ENCODE measurements at places on chromosomes 3 and 15.
A peak's percentile ranks its signal among the peaks of the same experiment; 100 is the strongest.

DNA sequence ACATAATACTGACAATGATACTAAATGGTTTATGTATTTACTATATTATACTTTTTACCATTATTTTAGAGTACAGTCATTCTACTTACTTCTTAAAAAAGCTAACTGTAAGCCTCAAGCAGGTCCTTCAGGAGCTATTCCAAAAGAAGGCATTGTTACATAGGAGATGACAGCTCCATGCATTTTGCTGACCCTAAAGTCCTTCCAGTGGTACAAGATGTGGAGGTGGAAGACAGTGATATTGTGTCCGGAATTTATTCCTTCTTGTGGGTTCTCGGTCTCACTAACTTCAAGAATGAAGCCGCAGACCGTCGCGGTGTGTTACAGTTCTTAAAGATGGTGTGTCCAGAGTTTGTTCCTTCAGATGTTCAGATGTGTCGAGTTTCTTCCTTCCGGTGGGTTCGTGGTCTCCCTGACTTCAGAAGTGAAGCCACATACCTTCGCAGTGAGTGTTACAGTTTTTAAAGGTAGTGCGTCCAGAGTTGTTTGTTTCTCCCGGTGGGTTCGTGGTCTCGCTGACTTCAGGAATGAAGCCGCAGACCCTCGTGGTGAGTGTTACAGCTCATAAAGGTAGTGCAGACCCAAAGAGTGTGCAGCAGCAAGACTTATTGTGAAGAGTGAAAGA, 20.9 kb downstream of the AVEN start:
- DNase-seq = peak; percentile 6

DNA sequence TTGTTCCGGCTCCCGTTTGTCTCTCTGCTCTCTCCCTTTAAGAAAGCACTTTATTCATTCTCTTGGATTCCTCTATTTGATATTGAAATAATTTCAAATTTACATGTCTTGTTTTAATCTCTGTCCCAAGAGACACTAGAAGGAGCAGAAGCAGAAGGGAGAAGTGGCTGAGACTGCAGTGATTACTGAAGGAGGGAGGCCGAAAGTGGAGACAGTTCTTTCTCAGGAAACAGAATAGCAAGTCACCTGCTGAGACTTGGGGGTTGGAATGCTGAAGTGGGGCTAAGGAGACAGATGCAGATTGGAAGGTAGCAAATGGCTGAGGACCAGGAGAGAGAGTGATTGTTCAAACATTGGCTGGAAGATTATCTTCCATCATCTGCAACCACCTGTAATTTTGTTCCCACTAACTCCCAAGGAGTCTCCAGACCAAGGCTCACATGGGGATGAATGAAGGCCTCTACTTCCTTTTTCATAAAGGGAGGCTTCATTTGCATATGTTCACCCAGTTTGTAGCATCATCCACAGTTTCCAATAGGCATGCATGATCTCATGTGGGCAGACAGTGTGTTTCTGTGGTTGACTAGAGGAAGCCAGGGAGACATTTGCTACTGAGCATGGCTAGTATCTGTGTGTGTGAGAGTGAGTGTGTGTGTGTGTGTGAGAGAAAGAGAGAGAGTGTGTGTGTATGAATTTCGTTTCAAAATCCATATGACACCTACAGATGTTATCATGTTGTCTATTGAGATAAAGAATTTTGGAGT, 24.0 kb downstream of the LTF start:
- DNase-seq = peak; percentile 28

- no peak for DNase-seq
Measured at GRCh38 chr3:39641274-39641673, 168.1 kb upstream of the MYRIP start.

- DNase-seq = no peak
Measured at GRCh38 chr3:32954506-32954905, 3.1 kb downstream of the CCR4 start.

GRCh38 chr15:43544266-43544665, 26.9 kb downstream of the MAP1A start:
- DNase-seq = no peak

- DNase-seq = no peak
Measured at GRCh38 chr15:47711655-47712054, 5.7 kb upstream of the SEMA6D start.

DNA sequence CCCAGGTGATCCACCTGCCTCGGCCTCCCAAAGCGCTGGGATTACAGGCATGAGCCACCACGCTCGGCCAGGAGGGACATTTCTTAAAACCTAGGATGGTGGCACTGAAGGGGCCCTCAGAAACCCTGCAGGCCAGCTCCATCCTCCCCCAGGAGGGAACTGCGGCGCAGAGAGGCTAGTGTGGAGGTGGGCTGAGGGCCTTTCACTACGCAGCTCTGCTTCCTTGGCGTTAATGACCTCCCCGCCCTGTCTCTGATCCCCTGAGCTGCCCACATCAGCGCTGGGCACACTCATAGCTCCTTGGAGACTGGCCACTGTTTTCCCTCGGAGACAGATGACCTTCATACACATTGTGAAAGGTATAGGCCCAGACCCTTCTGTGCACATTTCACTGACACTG, 46.2 kb upstream of the MAGEF1 start:
- DNase-seq = no peak

DNA sequence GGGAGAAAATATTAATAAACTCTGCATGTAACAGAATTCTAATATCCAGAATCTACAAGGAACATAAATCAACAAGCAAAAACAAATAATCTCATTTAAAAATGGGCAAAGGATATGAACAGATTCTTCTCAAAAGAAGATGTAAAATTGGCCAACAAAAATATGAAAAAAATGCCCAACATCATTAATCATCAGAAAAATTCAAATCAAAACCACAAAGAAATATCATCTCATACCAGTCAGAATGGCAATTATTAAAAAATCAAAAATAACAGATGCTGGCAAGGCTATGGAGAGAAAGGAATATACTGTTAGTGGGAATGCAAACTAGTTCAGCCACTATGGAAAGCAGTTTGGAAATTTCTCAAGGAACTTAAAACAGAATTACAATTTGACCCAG, 150.7 kb upstream of the TRIM42 start:
- no peak for DNase-seq

DNA sequence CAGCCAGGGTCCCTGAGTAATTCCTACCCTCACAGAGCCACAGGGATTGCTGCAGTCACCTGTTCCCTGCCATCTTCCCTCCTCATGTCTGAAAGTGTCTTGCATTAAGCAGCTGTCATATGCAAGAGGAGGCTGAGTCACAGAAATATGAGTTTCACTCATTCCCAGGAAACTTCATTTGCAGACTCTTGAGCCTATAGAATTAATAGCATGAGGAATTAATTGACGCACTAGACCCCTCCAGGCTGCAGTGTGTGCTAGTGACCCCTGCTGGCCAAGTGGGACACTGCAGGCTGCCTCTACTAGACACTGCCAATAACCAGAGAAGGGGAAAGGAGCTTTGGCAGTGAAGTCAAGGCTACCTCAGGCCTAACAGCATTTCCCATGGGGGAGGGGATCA, 50.6 kb upstream of the SLC6A1 start:
- no peak for DNase-seq

GRCh38 chr3:39453134-39453533, 14.3 kb upstream of the MOBP start:
- DNase-seq = no peak

DNA sequence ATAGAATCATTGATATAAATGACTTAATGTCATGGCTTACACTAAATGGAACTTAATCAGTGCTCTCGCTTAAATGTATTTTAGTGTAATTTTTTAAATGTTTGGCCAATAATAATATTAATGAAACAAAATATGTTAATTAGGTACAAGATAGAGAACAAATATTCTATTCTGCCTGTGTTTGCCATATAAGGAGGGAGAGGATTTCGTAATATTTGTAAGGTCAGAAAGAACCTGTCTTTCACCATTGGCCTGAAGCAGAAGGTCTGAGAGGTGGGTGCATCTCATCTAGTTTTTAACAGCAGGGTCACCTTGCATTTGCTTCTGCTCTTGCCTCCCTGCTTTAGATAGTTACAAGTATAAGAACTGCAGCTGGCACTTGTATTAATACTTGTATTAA, 2.5 kb downstream of the GPR87 start:
- DNase-seq = no peak

DNA sequence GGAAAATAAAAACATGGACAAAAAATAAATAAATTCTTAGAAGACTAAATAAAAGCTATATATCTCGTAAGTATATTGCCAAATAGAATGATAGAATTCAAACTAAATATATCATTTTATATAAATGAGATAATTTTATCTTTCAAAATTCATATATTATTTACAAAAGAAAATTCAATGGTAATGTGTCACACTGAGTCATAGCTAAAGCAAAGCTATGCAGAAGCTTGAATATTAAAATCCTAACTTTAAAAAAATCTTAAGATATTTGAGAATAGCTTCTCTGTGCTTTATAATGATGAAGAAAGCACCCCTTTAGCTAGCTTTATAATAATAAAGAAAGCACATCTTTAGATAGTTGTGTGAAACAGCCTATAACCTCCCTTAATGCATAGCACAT, 1010.8 kb downstream of the OTOL1 start:
- no peak for DNase-seq

DNA sequence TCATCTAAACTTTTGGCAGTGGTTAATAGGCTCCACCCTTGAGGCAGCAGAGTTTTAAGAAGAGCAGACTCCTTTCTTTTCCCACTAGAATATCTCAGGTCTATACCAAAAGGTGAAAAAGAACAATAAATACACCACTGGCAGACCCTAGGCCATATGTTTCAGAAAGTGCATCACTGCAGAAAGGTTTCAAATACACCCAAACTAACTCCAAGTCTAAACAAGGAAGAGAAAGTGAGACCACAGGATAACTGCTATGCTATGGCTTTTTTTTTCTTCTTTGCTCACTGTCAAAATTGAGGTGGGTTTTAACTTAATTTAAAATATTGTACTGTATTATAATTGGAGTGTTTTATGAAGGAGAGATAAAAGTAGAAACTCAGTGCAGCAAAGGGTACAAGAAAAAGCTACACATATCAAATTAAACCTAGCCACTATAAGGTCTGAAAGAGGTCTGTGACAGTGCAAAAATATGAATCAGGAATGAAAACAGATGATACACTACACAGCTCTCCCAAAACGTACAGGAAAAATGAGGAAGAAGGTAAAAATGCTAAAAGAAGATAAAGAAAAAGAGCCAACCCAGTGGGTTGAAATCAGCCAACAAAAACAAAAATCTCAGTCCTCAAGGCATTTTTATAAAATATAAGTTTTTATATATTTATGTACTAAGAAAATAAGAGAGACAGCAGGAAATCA, 8.4 kb downstream of the SNX4 start:
- DNase-seq = no peak

GRCh38 chr3:197376735-197377555, 78.5 kb upstream of the DLG1 start:
- DNase-seq = no peak

- no peak for DNase-seq
Measured at GRCh38 chr3:107641572-107642307, 119.0 kb downstream of the BBX start.
